ENCODE measurements at places on chromosomes 4 and X.

GRCh38 chr4:102574317-102574716 lies 73.2 kb downstream of the NFKB1 start:
- no peak for DNase-seq

DNA sequence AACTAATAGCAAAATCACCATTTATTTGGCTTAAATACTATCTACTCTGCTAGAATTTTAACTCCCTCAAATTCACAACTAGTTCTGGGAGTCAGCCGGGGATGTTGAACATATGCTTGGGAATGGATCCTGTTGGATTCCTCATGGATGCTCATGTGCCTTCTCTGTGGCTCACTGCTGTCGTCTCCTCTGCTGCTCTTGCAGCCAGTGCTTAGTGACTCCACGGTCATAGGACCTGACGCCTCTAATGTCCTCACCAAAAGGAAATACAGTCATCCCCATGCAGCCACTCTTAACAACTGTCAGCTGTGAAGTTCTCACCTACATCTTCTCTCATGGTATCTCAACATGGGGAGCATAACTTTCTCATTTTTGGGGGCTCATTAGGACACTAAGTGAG lies 59.4 kb downstream of the HMGB2 start:
- DNase-seq: no peak

DNA sequence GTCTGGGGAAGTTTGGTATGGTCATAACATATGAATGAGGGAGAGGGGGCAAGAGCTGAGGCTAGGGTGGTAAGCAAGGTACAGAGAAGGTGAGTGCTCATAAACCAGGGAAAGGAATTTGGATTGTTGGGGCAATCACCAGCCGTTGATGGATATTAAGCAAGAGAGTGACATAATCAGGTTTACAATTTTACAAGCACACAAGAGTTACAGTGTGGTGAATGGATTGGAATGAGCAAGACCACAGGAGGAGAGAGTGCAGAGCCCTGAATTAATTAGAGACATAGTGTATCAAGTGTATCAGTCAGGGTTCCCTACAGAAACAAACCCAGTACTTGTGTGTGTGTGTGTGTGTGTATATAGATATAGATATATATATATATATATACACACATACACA lies 18.7 kb upstream of the FMR1NB start:
- DNase-seq: no peak

DNA sequence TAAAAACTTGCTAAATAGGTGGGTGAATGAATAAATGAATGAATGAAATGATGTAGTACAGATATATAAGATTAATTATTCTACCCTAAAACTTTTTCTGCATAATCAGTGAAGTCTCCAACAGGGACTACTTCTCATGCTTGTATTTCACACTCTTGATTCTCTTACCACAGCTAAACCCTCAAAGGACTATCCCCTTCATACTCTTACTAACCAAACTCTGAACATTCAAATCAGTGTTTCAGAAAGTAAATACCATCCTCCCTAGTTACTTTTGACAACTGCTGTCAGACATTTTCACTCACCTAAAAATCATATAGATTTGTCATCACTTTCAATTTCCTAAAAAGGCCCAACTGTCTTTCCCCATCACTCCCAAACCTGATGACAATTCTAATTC lies 234.3 kb upstream of the HHIP start:
- DNase-seq: no peak

- DNase-seq: no peak
Measured at GRCh38 chr4:102139132-102139573, 206.1 kb downstream of the SLC39A8 start.

- DNase-seq: no peak
Measured at GRCh38 chr4:117357437-117357836, 272.1 kb upstream of the TRAM1L1 start.

GRCh38 chrX:14361435-14361834 lies 167.9 kb upstream of the GLRA2 start:
- DNase-seq: no peak

GRCh38 chr4:70902577-70903290 lies 565 bp downstream of the MOB1B start:
- peak; percentile 58 for DNase-seq

GRCh38 chr4:181264893-181265292 lies 978.3 kb upstream of the TENM3 start:
- DNase-seq: no peak

GRCh38 chr4:66640233-66640990 lies 904.9 kb downstream of the CENPC start:
- no peak for DNase-seq

DNA sequence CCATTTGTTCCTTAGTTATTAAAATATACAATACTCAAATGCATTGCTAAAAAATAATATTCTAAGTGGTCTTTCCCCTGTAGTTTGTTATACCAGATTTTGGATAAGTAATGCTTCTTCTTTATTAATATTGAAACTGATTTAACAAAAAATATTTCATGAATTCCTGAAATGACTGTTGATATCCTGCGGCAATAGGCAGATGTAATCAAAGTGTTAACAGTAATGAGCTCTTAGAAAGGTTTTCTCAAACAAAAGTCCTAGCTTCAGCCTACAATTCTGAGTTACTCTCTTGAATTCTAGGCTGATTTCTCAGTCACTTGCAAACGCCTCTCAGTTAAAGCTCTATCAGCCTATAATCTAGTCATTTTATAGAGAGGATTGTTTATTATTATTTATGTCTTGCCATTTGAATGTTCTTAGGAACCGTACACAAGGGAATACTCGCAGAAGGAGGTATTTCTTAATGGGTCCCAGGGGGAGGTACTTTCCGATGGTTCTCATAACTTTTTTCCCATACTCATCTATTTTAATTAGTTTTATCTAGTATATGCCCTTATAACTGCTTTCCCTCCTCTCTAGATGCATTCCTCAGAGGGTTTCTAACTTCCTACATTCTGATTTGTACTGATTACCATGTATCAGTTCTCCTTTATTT lies 96.8 kb downstream of the FNIP2 start:
- peak; percentile 25 for DNase-seq

DNA sequence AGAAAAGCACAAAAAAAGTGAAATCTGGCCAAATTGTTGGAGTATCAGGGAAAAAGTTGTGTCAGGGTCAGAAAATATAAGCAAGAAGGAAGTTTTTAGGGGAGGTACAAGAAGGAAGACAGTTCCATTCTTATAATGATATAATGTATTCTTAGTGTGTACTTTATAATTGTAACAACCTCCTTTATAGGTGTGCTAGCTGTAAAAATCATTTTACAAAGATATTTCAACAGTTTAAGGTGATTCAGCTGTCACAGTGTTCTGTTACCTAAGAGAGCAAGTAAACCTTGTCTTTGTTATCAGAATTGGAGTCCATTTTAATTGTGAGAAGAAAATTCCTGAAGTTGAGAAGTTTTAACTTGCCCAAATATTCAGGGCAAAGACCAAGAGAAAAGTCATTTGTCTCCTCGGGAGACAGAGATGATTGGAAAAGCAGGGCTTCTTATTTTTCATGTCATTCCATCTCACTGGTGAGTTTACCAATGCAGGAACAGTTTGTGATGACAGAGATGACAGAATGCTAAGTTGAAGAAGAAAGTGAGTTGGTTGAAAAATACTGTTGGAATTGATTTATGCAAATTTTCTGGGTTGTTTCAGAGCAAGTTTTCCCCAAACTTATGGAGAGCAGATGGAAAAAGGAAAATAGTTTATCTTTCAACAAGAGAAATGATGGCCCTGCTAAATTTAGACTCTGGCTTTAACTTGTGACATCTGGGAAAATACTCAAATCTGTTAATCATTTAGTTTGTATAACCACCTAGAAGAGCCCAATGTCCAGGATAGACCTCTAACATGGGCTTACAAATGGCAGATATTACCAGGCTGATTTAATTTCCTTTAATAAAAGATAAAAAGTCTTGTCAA lies 14.8 kb downstream of the INTS6L start:
- DNase-seq: no peak

DNA sequence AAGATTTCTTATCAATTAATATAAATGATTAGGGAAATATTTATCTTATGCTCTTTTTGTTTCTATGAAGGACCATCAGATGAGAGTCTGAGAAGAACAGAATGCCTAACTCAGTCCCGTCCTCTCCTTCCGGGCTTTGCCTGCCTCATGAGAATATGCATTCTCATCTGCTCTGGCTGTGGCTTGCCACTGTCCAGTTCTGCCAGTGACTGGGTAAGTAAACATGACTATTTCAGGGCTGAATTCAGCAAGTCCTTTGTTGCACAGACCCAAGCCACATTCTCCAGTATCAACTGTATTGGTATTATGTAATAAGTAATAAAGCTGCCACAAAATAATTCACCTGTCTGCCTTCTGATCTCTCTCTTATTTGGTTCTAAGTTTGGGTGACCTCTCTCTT lies 110.7 kb downstream of the WDFY3 start:
- DNase-seq: no peak

All from GM10248 (cell line).